Heart left ventricle (tissue), 16 donors: ENCODE measurements at places on chromosomes 2 and 18. TPM values are rescaled to one million over a fixed set of nuclear protein-coding genes. Genes with fewer than 3 reads are reported as not detected.

Gene OXER1
- 0.58 TPM for total RNA-seq

Gene GALR1
- total RNA-seq: not detected

Gene APCDD1
- total RNA-seq: 20.1 TPM

Gene AKAIN1
- total RNA-seq: not detected

Gene SOX11
- total RNA-seq: 5.6 TPM

Gene SUPT7L
- total RNA-seq: 29.5 TPM

Gene PSMA8
- total RNA-seq: 0.16 TPM

Gene GALNT13
- 0.22 TPM for total RNA-seq
